ENCODE measurements at places on chromosomes 13 and 19.

GRCh38 chr19:29262085-29262484, 49.1 kb upstream of the UQCRFS1 start:
- no peak for DNase-seq

DNA sequence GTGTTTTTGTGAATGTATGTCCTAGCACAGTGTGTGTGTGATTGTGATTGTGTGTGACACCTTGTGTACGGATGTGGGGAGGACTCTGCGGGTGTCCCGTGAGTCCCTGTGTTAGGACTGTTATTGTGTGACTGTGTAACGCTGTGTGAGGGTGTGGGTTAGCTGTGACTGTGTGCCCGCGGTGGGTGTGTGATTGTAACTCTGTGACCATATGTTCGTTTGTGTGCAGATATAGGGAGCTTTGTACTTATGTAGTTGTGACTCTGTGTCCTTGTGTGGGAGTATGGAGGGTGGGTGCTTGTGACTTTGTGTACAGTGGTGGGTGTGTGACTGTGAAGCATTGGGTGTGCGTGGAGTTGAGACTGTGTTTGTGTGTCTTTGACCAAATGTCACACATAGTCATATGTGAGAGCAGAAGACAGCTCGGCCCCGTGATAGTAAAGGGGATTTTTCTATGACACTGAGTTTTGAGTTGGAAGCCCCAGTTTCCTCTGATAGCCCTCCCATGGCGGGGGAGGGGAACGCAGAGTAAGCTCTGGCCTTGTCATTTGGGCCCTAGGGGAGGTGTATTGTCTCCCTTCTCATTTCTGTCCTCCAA, 949 bp upstream of the ZNF260 start:
- DNase-seq, result no peak

GRCh38 chr19:34049944-34050343, 122.4 kb upstream of the LSM14A start:
- DNase-seq, result no peak

- DNase-seq, result no peak
Observed at GRCh38 chr13:20904908-20905307, 2.4 kb upstream of the XPO4 start.

DNA sequence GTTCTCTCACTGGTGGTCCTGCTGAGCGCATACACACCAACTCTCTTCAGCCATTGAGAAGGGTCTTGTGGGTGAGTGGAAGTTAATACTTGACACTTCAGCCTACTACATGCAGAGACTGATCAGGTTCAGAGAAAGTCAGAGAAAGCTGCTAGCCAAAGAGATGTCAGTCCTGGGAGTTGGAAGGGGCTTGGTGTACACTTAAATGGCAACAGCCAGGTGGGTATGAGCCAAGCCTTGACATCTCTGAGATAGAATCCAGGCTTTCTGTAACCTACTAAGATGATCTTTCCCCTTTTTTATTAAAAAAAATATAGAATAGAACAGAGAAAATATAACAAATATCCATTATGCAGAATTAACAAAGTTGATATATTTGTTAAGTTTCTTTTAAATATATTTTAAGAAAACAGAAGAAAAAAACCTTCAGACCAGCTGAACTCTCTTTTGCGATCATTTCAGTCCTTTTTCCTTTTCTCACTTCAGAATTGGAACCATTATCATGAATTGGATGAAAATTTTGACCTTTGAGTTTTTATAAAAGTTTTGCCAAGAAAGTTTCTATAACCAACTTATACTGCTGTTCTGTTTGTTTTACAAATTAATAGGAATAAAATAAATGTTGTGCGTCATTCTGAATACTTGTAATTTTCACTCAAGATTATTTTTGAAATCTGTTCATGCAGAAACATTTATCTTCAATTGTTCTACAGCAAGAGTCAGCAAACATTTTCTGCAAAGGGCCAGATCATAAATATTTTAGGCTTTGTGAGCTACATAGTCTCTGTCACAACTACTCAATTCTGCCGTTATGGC, 153.0 kb downstream of the RFC3 start:
- DNase-seq, result no peak

- DNase-seq, result no peak
Observed at GRCh38 chr13:36357231-36357630, 11.0 kb upstream of the SPART start.

DNA sequence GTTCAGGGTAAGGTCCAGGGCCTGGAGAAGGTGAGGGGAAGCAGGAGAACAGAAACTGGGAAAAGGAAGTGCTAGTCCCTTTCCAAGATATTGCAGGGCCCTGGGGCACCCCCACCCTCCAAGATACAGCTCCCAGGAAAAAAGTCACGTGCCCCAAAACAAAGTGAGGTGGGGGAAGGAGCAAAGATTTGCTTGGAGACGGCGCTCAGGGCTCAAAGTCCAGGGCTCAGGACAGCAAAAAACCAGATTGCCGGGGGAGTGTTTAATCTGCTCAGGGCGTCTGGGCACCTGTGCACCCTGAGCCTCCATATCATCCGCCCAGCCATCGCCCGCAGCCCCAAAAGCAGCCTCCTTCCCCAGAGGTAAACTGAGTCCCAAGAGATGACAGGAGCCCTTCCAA, 6.3 kb downstream of the SMIM24 start:
- no peak for DNase-seq

GRCh38 chr13:109576331-109576813, 210.0 kb downstream of the IRS2 start:
- DNase-seq, result peak; percentile 57

- DNase-seq, result no peak
Observed at GRCh38 chr19:45322744-45323281, at the start of gene CKM. CKM (minus strand) TSS chr19:45322875; CDS start chr19:45319713, 3,162 bp downstream.

- no peak for DNase-seq
Observed at GRCh38 chr19:4059891-4060620, 6.6 kb downstream of the ZBTB7A start.

DNA sequence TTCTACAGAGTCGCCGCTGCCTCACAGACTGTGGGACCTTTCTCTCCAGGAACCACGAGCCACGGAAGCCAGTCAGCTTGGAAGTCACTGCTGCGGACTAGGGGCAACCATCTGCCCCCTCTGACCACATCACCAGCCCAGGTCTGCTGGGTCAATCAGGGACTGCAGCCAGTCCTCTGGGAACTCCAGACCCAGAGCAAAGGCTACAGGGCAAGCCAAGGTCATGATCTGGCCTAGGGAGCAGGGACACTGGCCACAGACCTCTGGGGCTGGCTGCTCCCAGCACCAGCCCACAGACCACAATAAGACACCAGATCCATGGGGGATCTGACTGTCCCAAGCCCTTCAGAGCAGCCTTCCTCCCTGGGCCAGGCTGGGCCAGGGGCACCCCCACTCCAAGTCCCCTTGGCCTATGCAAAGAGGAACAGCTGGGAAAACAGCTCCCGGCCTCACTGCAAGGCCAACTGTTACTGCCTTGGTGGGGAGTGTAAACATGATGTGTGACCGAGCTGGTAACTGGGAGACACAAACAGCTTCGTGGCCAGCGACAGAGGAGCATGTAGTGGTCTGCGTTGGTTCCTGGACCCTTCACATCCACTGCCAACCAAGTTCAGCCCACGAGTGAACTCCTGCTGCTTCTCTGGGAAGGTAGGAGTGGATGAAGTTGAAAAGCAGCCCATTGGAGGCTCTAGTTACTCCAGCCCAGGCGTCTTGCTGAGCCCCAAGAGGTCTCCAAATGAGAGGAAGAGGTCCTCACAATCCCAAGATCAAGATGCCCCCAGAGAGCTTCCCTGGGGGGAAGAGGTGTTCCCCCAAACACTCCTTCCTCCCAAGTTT, 1.5 kb downstream of the AKT2 start:
- DNase-seq, result no peak

DNA sequence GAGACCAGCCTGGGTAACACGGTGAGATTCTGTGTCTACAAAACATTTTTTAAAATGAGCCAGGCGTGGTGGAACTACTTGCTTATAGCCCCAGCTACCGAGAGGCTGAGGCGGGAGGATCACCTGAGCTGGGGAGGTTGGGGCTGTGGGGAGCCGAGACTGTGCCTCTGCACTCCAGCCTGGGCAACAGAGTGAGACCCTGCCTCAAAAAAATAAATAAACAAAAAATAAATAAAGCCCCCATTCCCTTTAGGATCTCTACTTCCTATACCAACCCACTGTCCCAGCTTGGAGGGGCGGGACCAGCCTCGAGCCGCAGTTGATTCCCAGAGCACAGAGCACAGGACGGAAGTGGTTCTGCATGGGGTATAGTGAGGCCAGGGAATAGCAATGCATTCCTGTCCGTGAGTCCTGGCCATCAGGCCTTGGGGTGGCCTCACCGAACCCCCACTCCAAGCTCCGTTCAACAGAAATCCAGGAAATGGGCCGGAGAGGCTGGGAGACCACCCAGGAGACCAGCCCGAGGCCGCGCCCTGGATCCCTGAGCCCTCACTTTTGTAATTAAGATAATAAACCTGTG, 4.9 kb upstream of the PTBP1 start:
- DNase-seq, result no peak

DNA sequence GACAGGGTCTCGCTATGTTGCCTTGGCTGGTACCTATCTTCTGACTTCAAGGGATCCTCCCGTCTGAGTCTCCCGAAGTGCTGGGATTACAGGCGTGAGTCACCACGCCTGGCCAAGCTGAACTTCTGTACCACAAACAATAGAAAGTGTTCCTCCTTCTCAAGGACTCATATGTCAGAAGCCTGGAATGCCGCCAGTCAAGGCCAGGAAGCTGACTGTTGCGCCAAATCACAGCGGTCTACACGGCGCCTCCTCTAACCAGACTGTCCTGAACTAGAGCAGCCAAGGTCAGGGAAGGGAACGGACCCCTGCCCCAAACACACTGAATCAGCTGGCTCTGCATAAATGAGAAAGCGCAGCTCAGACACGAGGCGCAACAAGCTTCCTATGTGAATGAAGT, 14.6 kb downstream of the RAB20 start:
- DNase-seq, result no peak

DNA sequence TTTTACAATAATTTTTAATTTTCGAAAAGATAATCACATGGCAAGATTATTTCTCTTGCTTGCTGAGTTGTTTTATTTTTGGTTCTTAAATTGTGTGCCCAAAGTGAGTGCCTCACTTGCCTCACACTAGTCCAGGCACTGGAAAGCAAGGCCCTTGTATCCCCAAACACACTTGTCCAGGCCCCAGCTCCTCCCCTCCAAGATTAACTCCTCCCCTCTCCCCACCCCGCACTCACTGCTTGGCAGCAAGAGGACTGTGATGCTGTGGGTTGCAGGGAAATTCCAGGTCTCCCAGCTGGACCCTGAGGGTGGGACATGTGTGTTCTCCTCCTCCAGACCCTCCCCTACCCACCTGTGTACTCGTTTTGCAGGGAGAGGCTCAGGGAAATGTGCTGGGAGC, 3.9 kb downstream of the SIGLEC12 start:
- no peak for DNase-seq

GRCh38 chr19:35231956-35232645, 3.6 kb upstream of the FAM187B start:
- no peak for DNase-seq

- no peak for DNase-seq
Observed at GRCh38 chr13:92255526-92255925, 857.1 kb downstream of the GPC5 start.

DNA sequence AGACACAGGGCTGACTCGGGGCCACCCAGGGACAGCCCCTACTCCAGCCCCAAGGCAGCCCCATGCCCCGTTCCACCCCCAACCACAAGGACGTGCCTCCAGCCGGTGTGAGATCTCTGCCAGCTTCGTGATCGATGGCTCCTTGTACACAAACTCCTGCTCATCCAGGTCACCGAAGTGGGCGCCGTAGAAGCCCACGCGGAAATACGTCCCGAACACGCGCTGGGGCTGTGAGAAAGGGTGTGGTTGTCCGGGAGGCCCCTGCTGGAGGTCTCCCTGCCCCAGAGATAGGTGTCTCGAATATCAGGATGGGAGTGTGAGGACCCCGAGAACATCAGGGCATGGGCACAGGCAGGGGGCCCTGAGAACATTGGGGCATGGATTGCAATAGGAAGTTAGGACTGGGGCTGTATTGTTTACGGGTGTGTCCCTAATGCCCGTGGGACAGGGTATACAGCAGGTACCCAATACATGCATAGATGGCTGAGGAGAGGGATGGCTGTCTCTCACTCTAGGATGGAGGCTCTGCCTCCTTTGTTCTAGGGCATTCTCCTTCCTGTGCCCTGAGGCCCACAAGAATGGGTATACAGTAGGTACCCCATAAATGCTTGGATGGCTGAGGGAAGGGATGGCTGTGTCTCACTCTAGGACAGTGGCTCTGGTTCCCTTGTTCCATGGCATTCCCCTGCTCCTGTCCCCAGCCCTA, 5.3 kb upstream of the KANK2 start:
- no peak for DNase-seq

All from NCI-H345 (cell line).